ENCODE measurements at places on chromosomes 7 and 10.
A peak's percentile ranks its signal among the peaks of the same experiment; 100 is the strongest.

- no peak for DNase-seq
Observed at GRCh38 chr7:151142686-151143040, 24.8 kb downstream of the GBX1 start.

DNA sequence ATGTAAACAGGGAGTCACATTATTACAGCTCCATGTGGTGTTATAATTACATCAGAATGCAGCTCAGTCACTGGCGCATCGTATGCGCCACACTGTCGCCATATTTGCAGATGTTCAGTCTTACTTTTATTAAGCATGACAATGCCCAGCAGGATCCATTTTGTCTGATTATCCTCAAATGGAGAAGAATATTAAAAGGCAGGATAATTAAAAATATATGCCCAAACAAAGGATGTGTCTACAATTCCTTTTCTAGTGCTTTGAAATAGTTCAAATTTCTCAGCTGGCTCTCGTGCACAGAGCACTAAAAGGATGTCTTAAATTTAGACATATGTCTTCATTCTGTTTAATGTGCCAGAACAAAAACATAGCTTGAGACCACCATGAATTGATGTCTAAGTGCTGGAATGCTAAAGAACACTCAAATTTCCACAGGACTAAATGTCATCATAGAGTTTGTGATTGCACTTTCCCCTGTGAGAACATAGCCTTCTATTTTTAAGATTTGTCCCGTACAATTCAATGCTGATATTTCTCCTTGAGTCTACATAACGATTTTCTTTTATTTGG lies 168.0 kb downstream of the DKK1 start:
- no peak for DNase-seq

DNA sequence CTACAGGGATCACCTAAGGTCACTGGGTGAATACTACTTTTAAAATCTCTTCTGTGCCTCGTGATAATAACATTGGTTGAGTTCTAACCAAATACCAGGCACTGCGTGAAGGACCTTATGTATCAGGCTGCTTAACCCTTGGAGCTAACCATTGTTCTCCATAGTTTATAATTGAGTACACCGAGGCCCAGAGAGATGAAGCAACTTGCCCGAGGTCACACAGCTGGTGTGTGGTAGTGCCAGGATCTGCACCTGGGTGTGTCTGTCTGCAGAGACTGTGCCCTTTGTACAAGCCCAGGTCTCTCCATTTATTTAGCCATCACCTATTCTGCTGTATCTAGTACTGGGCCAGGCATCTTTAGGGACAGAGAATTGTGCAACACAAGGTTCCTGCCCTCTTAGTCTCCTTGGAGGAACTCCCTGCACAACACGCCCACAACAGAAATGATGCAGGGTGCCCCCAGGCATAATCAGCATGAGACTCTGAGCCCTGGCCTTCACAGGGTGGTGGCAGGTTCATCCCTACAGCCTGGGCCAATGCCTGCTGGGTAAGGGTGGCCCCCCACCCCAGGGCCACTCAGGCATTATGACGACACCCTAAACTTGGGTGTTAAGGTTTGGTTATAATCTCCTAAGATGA lies 31.5 kb downstream of the UNC5B start:
- no peak for DNase-seq

GRCh38 chr10:76188216-76188615 lies 756.8 kb downstream of the LRMDA start:
- DNase-seq = no peak

DNA sequence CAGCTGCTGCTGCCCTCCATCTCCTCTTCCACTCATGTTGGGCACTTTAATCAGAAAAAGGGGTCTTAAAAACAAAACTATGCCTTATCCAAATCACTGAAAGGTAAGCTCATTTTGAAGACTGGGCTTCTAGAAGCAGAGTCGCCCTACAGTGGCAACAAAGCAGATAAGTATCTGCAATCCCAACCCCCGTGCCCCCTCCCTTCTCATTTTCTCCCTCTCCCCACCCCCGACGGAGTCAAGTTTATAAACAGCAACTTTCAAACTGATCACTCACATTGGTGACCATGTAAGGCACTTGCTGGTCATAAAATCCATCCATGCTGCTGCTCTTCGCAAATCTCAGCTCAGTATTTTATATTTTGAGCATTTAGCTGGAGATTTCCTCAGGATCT lies 738 bp downstream of the ETV1 start:
- DNase-seq = no peak

DNA sequence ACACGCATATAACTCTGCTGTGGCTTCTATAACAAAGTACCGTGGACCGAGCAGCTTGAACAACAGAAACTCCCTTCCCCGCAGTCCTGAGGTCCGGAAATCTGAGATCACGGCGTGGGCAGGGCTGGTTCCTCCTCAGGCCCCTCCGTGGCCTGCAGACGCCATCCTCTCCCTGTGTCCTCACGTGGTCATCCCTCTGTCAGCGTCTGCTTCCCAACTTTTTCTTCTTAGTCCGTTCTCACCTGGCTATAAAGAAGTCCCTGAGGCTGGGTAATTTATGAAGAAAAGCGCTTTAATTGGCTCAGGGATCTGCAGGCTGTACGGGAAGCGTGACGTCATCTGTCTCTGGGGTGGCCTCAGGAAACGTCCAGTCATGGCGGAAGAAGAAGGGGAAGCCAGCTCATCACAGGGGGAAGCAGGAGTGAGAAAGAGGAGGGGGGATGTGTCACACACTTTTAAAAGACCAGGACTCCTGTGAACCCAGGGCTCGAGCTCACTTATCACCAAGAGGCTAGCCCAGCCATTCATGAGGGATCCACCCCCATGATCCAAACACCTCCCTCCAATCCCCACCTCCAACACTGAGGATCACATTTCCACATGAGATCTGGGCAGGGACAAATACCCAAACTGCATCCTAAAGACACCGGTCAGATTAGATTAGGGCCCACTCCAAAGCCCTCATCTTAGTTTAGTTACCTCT lies 91.2 kb upstream of the INSIG1 start:
- DNase-seq = peak; percentile 48

DNA sequence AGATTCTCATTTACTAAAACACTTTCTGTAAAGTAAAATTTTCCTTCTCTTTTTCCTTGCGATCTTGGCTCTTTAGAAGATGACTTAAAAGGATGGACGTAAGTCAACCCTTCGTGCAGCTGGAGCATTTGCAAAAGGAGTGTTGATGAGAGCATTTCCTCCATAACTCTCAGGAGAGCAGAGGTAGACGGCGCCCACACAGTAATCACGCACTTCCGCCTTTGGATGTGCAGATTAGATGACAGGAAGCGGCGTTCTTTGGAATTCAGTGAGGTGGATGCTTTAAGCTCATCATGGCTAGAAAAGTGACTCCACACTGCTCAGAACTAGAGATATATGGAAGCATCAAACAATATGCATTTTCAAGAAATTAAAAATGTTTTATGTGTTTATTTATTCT lies 43.0 kb upstream of the NPS start:
- DNase-seq = no peak

GRCh38 chr10:88291289-88292184 lies 291.6 kb downstream of the RNLS start:
- no peak for DNase-seq

- DNase-seq = no peak
Observed at GRCh38 chr10:99927721-99928280, 81.9 kb downstream of the DNMBP start.

DNA sequence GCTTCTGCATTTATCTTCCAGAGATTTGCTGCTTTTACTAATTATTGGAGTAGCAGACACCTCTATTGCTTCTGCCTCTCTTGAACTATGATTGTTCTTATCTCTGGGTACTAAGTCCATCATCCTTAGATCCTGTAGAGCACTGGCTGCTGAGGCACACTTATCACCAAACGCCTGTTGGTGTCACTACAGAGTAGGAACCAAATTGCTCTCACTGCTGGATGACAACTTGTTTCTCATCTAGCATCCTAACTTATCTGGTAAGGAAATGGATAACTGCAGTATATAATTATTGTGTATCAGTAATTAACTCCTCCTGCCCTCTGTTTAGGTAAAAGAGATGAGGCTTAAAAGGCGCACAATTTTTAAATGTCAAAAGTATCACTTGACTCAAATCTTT lies 1059.4 kb downstream of the NRG3 start:
- DNase-seq = no peak

DNA sequence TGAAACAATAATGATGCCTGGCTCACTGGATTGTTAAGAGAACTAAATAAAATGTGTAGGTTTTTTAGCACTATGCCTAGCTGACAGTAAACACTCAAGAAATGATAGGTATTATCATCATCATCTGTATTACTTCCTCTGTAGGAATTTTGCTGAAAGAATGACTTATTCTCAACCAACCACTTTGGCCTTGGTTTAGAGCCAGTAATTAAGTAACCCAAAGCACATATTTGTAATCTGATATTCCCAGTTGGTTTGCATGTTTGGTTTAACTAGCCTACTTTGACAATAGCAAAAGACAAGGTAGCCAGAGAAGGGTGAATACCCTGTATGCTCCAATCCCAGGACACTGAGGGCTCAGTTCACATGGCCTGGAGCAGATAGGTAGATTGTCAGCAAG lies 34.4 kb downstream of the BCAP29 start:
- DNase-seq = no peak

DNA sequence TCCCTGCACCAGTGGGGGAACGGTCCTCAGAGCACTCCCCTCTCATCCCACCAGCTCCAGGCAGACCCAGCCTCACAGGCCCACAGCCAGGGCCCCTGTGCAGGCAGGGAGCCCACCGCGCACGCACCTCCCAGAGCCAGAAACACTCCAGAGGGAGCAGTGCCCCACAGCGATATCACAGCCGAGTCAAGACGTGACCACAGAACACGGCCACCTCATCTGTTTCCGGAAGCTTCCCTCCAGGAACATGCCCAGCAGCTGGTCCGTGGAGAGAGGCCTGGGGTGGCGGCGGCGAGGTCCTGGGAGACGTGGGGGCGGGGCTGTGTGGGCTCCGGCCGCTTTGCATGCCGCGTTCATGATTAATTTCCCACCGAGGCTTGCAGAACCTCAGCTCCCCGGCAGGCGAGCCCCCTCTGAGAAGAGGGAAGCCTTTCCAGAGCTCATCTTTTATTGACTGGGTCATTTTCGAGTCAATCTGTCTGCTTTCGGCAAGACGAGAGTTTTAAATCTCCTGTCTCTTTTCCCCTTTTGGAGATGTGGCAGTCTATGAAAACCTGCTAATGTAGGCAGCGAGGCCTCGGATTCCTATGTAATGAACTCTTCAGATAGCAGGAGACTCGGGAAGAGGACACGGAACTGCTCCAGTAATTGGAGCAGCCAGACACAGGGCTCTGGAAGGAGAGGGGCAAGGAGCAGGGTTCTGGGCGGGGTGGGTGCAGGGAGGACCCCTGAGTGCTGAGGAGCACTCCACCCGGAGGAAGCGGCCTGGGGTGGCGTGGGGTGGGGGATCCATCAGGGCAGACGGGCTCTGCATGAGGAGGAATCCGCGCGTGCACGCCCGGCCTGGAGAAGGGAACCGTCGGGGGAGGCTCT lies 242.8 kb downstream of the ELFN1 start:
- DNase-seq = no peak

DNA sequence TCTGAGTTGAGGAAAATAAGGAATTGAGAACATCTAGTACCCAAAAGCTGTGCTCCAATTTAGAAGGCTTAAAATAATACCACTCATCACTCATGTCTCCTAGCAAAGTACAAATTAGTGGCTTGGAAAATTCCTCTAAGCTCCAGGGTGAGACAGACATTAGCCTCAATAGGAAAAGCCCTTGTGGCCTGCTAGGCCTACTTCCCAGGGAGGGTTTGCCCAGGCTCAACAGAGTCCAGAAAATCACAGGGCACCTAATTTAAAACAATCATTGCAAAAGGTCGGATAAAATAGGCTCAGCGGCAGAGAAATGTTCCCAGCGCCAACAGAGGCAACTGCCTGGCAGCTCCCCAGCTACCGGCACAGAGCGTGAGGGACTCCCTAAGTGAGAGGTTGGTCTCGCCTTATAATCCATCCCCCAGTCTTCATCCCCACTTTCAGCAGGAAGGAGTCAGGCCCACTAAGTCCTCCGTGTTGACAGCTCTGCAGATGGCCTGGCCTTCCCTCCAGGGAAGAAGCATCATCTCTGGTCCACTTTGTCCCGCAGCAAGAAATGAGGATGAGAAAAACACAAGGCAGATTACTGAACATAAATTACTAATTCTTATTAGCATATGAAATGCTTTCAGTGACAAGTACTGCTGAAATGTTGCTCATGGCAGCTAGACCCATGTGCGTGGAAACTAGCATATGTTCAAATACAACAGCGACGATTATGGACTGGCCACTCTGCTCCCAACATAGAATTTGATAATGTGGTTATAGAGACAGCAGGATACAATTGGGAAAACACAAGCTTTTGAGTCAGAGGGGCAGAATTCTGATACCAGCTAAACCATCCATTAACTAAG lies 1177.7 kb upstream of the AUTS2 start:
- DNase-seq = no peak

GRCh38 chr7:22791204-22792158 lies 31.2 kb downstream of the TOMM7 start:
- DNase-seq = no peak

GRCh38 chr7:82755705-82756551 lies 312.4 kb upstream of the CACNA2D1 start:
- DNase-seq = no peak

- DNase-seq = no peak
Observed at GRCh38 chr10:102624751-102625645, 19.3 kb upstream of the TRIM8 start.

DNA sequence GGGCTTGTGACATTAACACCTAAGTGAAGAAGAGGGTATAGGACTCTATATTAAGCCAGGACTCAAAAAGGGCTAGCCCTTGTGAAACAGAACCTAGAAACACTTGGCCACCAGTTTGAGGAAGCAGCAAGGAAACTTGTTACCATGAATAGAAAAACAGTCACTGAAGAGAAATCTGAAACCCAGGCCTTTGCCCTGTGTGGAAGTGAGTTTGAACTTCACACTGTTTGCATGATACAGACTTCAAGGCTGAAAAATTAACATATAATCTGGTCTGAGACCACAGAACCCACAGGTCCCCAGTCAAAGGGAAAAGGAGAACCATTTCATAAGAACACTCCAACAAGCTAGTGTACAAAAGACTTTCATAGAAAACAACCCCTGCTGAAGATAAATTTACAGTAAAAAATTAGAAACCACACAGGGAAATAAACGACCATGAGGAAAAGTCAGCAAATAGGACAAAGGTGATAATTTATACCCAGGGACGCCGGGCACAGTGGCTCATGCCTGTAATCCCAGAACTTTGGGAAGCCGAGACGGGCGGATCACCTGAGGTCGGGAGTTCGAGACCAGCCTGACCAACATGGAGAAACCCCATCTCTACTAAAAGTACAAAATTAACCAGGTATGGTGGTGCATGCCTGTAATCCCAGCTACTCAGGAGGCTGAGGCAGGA lies 76.1 kb downstream of the SKIDA1 start:
- no peak for DNase-seq

- no peak for DNase-seq
Observed at GRCh38 chr7:93559639-93560491, 14.7 kb downstream of the CALCR start.

All from CD4-positive, alpha-beta memory T cell (primary cell).